ENCODE measurements at places on chromosomes 13 and 19.
A peak's percentile ranks its signal among the peaks of the same experiment; 100 is the strongest.

GRCh38 chr19:51338563-51339312, 3.2 kb downstream of the VSIG10L start:
- DNase-seq: peak; percentile 92

GRCh38 chr19:46225558-46226004, 4.0 kb upstream of the IGFL1 start:
- no peak for DNase-seq

DNA sequence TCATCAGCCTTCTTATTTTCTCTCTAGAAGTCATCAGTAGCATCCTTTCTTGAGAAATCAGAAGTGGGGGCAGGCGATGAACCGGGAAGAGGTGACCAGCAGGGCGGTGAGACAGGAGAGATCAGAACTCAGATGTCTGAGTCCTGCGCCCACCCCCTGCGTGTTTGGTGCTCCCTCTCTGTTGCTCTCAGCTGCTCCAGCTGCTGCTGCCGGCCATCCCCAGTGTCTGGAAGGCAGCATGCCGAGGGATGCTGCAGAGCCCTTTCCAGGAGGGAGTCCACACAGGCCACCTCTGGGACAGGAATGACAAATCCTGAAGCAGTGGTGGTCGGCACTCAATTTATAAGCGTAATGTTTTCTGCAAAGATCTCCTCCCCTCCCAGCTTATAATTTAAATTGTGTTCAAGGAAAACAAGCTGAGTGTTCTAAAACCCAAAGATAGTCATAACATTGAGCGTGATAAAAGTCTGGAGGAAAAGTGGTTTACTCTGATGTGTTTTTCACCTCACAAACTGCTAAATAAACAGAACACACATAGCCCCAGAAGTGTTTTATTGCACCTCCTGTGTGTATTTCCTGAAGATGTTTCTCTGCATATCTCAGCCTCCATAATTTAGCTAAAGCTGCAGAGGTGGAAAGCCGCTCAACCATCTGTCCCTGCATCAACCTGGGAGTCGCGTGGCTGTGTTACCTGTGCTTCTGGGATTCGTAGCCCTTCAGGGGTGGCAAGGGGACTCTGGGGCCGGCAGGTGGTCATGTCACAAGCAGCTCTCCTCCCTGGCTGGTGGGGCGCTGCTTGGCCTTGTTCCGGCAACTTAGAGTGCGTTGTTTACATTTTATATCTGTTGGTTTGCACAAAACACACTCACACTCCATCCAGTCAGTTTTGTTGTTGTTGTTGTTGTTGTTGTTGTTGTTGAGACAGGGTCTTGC, 191.2 kb downstream of the USP12 start:
- DNase-seq: no peak

DNA sequence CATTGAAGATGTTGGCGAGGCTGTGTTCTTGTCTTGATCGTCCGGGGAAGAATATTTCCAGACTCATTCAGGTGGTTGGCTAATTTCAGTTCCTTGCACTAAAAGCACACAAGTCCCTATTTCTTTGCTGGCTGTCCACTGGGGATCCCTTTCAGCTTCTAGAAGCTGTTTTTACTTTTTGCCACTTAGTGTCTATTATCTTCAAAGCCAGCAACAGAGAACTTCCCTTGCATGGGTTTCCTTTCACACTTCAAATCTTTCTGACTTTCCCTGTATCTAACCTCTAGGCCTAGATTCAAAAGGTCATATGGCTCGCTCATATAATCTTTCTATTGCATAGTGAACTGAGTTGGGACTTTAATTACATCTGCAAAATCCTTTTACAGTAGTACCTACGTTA, 215.3 kb upstream of the PCDH9 start:
- DNase-seq: no peak

- peak; percentile 45 for DNase-seq
These were observed 125.0 kb downstream of the IER2 start for GRCh38 chr19:13275016-13275722.

- DNase-seq: no peak
These were observed 197.8 kb downstream of the TEX29 start for GRCh38 chr13:111518161-111518792.

DNA sequence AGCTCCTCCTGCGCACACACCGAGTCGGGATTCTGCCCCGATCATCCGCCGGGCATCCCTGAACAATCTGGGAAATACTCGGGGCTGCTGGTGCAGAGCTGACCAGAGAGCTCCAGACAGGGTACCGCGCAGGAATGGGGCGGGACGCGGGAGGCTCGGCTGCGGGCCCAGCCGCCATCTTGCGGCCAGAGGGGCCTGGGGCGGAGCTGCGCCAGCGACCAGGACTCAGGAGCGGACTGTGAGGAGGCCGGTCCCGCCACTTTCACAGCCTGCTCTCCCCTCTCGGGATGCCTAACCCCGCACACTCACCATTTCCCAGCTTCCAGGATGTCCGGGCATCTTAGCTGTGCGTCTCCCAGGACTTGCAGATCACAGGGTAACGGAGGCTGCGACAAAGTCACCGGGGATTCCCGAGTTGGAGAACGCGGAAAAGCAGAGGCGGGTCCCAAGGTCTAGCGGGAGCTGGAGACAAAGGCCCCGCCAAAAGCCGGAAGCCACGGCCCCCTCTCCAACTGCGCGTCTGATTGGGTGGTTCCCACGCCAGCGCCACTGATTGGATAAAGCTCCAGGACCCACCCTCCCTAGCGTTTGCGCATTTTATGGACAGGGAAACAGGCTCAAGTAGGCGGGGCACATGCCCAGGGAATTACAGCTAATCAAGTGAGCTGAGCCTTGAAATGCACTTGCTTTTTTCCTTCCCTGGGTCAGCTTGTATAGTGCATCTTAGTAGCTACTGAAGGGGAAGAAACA, 15.8 kb upstream of the ZNF43 start:
- peak; percentile 87 for DNase-seq

- DNase-seq: no peak
These were observed 1.9 kb downstream of the SAFB start for GRCh38 chr19:5624741-5625278.

GRCh38 chr19:2242092-2242537, 5.5 kb downstream of the SF3A2 start:
- DNase-seq: no peak

DNA sequence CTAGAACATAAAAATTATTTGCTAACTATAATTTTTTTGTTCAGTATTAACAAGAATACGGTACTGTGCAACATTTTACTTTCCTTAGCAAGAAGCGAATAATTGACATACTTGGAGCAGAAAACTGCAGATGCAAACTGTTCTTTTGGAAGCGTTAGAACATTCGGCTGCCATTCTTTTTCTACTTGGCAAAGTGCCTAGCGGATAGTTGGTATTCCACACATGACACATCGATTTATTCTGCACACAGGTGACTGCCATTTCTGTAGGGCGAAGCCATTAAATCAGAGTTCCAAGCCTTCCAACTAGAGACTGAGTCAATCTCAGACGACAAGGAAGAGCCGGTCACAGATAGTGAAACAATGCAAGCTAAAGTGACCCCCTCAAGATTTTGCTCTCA, 117.4 kb downstream of the TRPC4 start:
- no peak for DNase-seq

- no peak for DNase-seq
These were observed 51.3 kb downstream of the STK24 start for GRCh38 chr13:98525456-98526181.

- no peak for DNase-seq
These were observed 7.0 kb downstream of the CRYL1 start for GRCh38 chr13:20518660-20519100.

- no peak for DNase-seq
These were observed 2180.2 kb upstream of the PCDH20 start for GRCh38 chr13:63595811-63596210.

GRCh38 chr13:86554066-86554465, 754.8 kb upstream of the SLITRK6 start:
- no peak for DNase-seq

All from natural killer cell (primary cell).